Left ventricle myocardium inferior (tissue), 1 donor: ENCODE measurements at places on chromosomes 7 and 10.

DNA sequence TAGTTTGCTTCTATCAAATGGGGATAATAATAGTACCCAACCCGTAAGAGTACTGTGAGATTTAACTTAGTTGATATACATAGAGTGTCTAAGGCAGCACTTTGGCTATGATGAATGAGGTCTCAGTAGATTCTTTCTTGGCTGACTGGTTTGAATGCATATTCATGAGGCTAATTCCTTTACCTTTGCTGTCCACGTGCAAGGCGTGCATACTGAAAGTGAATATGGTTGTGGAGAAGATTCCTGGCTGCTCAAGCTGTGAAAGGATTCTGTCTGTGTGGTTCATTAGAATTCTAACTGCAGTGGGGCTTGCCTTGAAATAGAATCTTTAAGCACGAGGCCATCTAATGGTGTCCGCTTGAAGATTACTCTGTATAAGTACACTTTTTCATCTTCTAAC, 110.3 kb downstream of the SEC23IP start:
- H3K27ac ChIP-seq = no peak overlapping the region
- no peaks in the 10 kb centered on the region for H3K36me3 ChIP-seq
- DNase-seq = no peak
- no peaks in the 10 kb centered on the region for H3K4me1 ChIP-seq

- DNase-seq = no peak
- no peaks in the 10 kb centered on the region for H3K27me3 ChIP-seq
- peaks cover 6% of the 10 kb centered on the region for H3K4me1 ChIP-seq
- H3K27ac ChIP-seq = no peak overlapping the region
These were observed 363.3 kb downstream of the ARL4A start for GRCh38 chr7:13050703-13051102.

DNA sequence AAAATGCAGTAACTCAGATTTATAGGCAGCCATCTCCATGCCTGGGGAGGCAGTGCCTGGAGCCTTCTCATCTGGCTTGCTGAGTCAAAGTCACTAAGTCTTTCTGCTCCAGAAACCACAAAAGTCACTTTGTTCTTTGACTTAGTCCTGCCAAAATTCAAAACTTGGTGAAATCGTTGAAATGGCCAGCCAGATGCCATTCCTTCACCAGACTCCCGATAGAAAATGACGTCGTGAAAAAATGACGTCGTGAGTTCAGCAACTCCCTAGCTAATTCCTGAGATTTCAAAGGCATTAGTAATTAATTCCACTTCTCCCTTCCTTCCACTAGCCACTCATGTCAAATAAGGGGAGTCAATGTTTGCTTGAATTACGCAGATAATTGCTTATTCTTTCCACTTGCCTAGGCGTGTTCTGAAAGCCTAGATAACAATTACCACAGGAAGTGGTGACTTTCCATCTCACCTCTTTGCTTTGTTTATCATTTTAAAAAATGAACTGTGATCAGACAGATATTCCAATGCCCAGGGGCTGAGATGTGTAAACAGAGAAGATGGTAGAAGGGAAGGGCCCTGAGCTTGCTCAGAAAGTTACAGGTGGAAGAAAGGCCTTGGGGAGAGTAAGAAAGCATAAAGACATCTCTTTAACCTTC, 48.5 kb upstream of the OSBPL3 start:
- H3K4me1 ChIP-seq = peaks cover 24% of the 10 kb centered on the region
- H3K27me3 ChIP-seq = no peaks in the 10 kb centered on the region
- H3K4me3 ChIP-seq = no peak overlapping the region
- peak overlapping the region; percentile 65 for H3K27ac ChIP-seq

DNA sequence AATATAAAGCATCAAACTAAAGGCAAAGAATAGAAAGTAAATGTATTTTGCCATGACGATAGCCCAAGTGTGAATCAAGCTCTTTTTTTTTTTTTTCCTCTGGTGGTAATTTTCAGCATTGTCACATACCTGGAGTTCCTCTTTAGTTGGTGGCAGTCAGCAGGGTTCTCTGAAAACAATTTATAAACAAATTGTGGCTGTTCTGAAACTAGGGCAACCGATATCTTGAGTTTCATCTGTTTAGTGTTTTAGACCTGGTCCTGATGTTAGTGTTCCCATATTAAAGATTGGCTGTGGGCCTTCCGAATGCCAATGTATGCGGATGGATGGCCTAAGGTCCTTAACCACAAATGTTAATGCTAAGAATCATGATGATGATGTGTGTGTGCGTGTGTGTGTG, 713.1 kb downstream of the GATA3 start:
- H3K4me3 ChIP-seq = no peak overlapping the region
- H3K4me1 ChIP-seq = no peaks in the 10 kb centered on the region
- DNase-seq = no peak
- H3K27me3 ChIP-seq = no peaks in the 10 kb centered on the region
- H3K36me3 ChIP-seq = no peaks in the 10 kb centered on the region

GRCh38 chr10:79488870-79489269, 23.5 kb upstream of the EIF5AL1 start:
- H3K36me3 ChIP-seq = no peaks in the 10 kb centered on the region
- peaks cover 41% of the 10 kb centered on the region for H3K4me1 ChIP-seq
- no peak for DNase-seq
- H3K4me3 ChIP-seq = no peak overlapping the region

GRCh38 chr10:113121153-113121552, 171.1 kb downstream of the TCF7L2 start:
- no peak for DNase-seq
- no peaks in the 10 kb centered on the region for H3K36me3 ChIP-seq
- no peak overlapping the region for H3K27ac ChIP-seq
- peaks cover 2% of the 10 kb centered on the region for H3K4me1 ChIP-seq

- H3K4me1 ChIP-seq = peaks cover 9% of the 10 kb centered on the region
- H3K27ac ChIP-seq = peak overlapping the region; percentile 13
- H3K36me3 ChIP-seq = peaks cover 95% of the 10 kb centered on the region
- H3K27me3 ChIP-seq = no peaks in the 10 kb centered on the region
- no peak overlapping the region for H3K4me3 ChIP-seq
These were observed 14.3 kb downstream of the ZNF282 start for GRCh38 chr7:149209518-149210269.

- DNase-seq = no peak
- no peaks in the 10 kb centered on the region for H3K27me3 ChIP-seq
- H3K4me1 ChIP-seq = peaks cover 12% of the 10 kb centered on the region
- no peak overlapping the region for H3K27ac ChIP-seq
- H3K4me3 ChIP-seq = no peak overlapping the region
These were observed 133.0 kb upstream of the TNS3 start for GRCh38 chr7:47714669-47715607.

DNA sequence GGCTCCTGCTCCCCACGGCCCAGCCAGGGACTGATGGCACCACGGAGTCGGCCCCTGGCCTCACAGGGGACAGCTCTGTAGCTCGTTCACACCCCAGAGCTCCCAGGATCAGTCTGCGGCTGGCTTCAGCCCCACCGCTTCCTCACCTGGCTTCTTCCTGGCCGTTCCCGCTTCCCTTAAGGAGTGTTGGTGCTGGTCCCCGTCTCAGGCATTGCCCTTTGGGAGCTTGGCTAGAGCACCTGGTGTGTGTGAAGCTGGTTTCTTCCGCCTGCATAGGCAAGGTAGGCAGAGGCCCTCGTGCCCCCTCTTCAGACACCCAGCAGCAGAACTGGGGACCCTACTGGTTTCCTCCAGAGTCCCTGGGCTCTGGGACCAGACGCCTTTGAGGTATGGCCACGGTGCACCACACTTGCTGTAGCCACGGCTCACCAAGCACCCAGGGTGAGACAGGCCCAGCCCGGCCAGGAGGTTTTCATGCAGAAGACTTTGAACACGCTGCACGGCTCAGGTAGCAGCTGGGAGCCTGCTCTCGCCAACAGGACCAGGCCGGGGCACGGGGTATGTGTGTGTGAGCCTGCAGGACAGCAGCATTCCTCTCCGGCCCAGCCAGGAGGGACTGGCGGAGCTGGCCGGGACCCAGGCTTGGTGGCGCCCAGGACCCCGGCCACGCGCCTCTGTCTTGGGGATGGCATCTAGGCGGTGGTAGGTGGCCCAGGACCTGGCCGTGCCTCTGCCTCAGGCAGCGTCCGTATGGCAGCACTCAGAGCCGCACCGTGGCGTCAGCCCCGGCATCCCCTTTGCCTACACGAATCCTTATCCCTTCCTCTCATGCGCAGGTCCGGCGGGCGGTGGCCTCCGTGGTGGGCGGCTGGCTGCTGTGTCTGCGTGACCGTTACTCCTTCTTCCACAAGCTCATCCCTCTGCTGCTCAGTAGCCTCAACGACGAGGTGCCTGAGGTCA, 13.2 kb upstream of the PRKAR1B start:
- no peak overlapping the region for H3K4me3 ChIP-seq
- DNase-seq = no peak
- H3K36me3 ChIP-seq = peaks cover 30% of the 10 kb centered on the region
- peaks cover 25% of the 10 kb centered on the region for H3K4me1 ChIP-seq

GRCh38 chr7:20217193-20217948, at the start of gene MACC1:
Gene MACC1 (minus strand): TSS chr7:20217384. CDS start chr7:20161862, 55,522 bp downstream.
- no peak for DNase-seq
- no peaks in the 10 kb centered on the region for H3K4me1 ChIP-seq
- H3K36me3 ChIP-seq = no peaks in the 10 kb centered on the region
- H3K27ac ChIP-seq = no peak within 1 kb of the TSS
- H3K27me3 ChIP-seq = peaks cover 1% of the 10 kb centered on the region

DNA sequence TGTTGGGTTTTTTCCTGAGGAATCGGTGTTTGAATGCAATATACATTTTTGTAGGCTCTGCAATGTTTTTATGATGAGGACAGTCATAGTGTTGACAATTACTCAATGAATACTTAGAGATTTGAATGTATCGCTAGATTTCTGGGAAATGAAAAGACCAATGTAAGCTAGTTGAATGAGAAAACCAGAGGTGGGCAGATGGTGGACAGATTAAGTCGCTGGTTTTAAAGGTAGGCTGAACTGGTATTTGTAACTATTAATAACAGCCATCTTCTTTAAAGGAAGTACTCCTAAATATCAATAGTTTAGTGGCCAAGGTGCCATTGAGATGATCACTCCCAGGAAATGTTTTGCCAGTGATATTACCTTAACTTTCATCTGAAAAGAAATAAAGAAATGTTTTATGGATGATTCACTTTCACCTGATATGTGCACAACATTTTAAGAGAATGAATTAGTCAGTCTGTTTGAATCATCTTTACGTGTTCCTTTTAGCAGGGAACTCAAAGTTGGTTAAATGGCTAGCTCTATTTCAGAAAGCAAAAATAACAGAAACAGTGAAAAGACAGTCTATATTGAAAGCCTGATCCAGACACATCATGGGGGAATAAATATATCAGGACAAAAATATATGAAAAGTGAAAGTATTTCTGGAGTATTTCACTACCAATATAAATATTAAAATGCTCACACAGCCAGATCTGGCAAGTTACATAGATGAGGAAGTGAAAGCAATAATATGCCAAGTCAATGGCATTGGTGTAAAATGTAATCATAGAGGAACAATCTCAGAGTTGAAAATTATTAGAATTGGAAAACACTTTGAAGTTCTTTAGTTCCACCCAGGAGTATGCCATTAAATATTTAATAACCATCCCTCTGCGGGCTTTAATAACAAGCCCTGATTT, 20.7 kb downstream of the MET start:
- H3K4me3 ChIP-seq = no peak overlapping the region
- H3K4me1 ChIP-seq = peaks cover 4% of the 10 kb centered on the region
- H3K27me3 ChIP-seq = no peaks in the 10 kb centered on the region
- no peak for DNase-seq
- no peaks in the 10 kb centered on the region for H3K36me3 ChIP-seq
- no peak overlapping the region for H3K27ac ChIP-seq

DNA sequence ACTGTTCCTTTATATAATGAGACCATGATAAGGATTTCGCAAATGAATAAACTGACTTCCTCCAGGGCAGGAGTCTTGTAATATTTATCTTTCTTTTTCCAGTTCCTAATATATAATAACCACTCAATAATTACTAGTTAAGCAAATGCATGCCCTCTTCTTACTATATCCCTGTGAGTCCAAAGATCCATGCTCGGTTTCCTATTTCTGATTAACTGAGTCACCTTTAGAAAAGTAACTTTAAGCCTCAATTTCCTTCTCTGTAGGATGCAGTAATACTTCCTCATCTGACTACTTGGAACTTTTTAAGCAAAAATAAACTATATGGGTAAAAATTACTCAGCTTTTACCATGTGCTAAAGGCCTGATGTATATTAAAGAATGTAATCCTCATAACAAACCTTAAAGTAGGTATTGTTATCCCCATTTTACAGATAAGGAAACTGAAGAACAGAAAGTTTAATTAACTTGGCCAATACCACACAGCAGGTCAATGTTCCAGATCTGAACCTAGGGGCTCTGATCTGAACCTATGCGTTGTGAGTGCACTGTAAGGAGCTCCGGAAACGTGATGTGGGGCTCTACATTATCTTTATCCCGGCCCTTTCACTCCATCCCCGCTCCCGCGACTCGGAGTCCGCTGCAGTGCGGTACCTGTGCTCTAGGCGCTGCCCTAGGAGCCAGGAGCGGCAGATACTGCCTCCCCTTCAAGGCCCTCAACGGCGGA, 458 bp downstream of the COX15 start:
- no peak for DNase-seq
- H3K36me3 ChIP-seq = peaks cover 32% of the 10 kb centered on the region
- no peaks in the 10 kb centered on the region for H3K27me3 ChIP-seq
- peak overlapping the region; percentile 94 for H3K4me3 ChIP-seq
- peaks cover 52% of the 10 kb centered on the region for H3K4me1 ChIP-seq
- peak overlapping the region; percentile 97 for H3K27ac ChIP-seq
